ENCODE measurements at places on chromosomes 16 and 17.
A peak's percentile ranks its signal among the peaks of the same experiment; 100 is the strongest.

- DNase-seq = no peak
Measured at GRCh38 chr16:86834451-86835035, 256.2 kb downstream of the FOXL1 start.

DNA sequence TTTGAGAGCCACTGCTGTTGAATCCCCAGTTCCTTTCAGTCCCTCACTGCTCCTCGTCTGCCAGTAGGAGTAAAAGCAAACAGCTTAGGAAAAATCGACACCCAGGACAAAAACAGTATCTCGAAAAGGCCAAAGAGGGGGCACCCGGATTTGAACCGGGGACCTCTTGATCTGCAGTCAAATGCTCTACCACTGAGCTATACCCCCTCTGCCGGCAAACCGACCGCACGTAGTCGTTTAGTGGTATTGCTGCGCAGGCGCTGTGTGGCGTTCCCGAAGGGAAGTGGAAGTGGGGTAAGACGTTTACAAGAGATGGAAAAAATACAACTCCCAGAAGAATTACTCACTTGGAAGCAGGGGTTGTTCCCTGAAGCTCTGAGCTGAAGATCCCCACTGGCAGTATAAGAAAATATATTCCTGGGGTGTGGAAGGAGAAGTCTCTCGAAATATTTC is 2.2 kb upstream of the PLXDC1 start:
- peak; percentile 92 for DNase-seq

DNA sequence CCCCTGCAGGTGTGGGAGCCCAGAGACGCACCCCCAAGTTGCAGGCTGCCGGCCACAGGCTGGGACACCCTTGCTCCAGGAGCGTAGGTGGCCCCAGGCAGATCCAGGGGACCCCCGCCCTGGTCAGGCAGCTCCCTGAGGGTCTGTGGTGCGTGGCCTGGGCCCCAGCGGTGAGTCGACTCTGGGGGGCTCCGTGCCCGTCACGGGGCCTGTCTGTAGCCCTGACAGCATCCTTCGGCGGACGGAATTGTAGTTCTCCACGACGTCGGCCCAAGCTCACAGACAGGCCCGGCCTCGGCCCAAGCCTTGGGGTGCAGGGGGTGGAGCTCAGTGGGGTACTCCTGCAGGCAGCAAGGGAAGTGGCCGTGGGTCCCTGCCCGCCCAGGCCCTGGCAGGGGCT is 82.9 kb downstream of the LMF1 start:
- no peak for DNase-seq

- no peak for DNase-seq
Measured at GRCh38 chr17:307741-308507, 44.7 kb downstream of the RPH3AL start.

DNA sequence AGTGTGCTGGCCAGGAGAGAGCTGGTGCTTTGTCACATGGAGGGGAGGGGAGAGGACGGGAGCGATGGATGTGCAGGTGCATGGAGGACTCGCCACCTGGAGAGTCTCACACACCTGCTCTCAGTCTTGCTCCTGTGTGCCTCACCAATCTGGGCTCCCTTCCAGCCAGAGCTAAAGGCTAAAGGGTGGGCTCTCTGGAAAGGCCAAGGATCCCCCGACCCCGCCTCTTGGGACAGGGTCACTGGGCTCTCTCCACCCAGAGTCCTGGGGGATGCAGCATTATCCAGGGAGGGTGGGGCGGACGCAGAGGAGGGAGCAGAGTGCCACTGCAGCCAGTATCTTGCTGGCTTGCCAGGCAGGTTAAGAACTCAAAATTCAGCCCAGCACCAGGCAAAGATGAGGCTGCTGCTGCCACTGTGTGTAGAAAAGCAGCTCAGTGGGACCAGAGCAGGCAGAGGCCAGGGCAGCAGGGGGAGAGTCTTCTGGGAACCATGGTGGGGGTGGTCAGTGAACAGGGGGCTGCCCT is 5.4 kb upstream of the STAT5B start:
- DNase-seq = no peak

GRCh38 chr16:24781256-24781655 is 51.8 kb downstream of the TNRC6A start:
- DNase-seq = no peak

- DNase-seq = no peak
Measured at GRCh38 chr17:40331743-40332641, 23.0 kb downstream of the RARA start.

DNA sequence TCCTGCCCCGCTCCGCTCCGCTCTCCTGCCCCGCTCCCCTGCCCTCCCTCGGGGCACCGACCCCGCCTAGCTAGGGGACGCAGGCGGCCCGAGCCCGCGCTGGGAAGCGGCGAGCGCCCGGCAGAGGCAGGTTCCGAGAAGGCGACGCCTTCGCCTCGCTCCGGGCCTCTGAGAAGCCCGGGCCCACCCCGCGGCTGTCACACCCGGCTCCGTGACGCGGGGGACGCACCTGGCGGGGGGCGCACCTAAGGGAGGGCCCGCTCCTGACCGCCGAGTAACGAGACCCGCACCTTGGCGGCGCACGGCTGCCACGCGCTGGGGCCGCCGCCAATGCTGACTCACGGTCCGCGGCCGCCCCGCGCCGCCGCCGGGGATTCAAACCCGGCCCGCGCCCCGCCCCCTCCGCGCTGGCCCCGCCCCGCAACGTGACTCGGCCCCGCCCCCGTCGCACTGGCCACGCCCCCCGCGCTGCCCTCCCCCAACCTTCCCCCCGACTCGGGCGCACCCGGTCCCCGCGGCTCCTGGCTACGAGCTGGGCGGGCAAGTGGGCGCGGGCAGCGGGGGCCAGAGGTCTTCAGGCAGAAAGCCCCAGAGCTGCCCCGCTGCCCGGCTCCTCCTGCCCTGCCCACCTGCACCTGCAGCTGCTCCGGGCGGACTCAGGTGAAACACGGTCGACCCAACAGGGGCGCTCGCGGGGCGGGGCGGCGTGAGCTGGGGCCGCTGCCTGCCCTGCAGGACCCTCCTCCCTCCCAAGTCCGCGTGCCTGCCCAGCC is 27.8 kb downstream of the GNPTG start:
- peak; percentile 47 for DNase-seq

DNA sequence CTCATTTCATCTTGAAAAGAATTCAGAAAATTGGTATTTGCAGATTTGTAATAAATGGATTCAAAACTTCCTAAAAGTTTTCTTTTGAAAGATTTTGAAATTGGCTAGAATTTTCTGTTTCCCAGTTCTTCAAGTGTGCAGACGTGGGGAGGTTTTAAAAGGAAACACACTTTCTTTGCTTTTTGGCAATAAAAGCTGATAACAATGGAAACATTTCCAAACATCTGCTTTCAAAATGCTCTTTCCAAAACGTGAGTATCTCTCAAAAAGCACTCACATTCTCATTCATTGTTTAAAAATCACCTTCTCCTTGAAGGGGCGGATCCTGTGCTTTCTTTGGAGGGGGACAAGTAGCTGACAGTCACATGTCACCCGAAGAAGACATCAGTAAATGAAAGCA is 8.6 kb upstream of the GSG1L start:
- DNase-seq = no peak

- DNase-seq = no peak
Measured at GRCh38 chr17:72710834-72711233, 381.7 kb downstream of the SLC39A11 start.

DNA sequence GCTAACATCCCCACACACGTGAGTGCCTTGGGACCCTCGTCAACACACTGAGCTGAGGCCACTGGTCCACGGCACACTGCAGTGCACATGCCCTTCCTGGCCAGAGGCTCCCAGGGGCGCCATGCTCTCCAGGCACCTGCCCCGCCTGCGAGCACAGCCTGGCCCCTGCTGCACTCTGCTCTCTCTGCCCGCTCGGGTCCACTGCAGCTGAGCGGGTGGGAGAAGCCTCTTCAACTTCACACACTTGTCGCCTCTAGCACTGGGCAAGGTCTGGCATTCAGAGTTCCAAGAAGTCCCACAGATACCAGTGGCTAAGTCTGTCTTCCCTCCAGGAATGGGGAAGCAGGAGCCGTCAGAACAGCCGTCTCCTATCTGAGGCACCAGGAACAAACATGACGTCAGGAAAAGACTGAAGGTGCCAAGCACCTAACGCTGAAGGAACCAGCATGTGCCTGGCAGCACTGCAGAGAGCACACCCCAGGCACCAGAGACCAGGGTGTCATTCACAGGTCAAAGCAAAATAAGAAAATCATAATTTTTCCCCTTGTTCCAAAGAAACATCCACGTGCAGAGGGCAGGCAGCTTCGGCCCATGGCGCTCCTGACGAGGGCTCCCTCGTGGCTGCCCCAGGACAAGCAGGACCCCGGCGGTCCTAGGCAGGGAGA is 82.9 kb downstream of the ZNF778 start:
- no peak for DNase-seq

GRCh38 chr16:4081521-4082021 is 34.7 kb downstream of the ADCY9 start:
- no peak for DNase-seq

DNA sequence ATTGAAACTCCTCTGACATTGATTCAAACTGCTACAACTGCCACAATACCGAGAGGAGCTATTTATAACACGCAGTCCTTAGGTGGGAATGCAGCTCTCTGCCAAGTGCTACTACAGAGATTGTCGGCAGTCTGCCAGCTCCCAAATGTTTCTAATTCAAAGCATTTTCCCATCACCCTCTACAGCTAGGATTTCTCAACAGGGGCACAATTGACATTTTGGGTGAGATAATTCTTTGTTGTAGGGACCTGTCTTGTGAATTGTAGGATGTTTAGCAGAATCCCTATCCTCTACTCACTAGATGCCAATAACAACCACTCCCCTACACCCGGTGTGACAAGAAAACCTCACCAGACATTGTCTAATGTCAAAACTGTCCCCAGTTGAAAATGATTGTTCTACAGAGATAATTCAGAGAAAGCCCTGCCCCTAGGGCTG is 7.8 kb upstream of the N4BP1 start:
- DNase-seq = no peak

GRCh38 chr17:13947499-13947898 is 121.8 kb upstream of the COX10 start:
- no peak for DNase-seq

DNA sequence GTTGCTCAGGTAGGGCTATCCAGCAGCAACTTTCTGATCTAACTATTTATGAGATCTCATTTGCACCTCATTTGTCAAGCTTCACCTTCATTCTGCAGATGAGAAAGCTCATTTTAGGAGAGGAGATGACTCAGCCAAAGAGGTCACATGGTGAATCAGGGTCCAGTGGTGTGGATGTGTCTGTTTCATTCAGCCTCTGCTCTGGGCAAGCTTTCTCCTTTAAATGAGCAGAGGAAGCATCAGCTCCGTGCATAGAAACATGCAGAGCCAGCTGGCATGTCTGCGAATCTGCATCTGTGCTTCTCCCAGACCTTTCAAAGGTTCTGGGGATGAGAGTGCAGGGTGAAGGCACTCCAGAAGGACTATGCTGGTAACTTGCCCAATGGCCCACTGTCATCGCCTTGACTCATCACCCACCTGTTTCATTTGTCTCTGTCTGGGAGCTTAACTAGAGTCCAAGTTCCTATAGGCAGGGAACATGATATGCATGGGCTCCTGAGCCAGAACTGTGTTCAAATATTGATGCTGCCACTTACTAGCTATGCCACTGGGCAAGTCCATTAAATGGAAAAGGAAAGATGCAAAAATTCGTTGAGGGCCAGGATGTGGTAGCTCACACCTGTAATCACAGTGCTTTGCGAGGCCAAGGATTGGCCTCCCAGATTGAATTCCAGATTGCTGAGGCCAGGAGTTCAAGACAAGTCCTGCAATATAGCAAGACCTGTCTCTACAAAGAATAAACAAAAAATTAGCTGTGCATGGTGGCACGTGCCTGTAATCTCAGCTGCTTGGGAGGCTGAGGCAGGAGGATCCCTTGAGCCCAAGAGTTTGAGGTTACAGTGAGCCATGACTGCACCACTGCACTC is 67.1 kb upstream of the NLK start:
- no peak for DNase-seq

DNA sequence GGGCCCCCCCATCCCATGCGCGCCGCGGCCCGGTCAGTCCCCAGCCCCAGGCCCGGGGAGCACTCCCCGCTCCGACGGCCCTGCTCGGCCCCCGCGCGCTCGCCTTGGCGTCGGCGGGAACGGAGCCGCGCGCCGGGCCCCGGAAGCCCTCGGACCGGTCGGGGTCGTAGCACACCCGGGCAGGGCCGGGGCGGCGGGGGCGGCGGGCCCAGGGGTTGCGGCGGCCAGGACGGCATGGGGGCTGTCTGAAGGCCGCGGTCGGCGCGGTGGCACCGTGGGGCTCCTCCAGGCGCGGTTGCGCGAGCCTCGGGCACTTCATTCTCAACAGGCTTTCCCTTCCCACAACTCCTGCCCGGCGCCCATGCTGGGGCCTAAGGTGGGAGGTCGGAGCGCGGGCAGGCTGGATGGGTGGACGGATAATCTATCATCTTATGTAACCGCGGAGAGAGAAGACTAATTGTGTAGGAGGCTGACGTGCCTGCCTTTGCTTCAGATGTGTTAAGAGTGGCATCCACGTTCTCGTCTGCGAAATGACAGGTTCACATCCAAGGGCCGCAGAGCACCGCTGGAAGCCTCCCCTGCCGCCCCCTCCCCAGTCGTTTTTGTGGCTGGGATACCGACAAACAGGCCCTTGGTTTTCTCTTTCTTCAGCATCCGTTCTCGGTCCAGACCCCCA is 708 bp downstream of the BAIAP2 start:
- DNase-seq = no peak

- no peak for DNase-seq
Measured at GRCh38 chr17:79043931-79044320, 20.0 kb downstream of the C1QTNF1 start.

DNA sequence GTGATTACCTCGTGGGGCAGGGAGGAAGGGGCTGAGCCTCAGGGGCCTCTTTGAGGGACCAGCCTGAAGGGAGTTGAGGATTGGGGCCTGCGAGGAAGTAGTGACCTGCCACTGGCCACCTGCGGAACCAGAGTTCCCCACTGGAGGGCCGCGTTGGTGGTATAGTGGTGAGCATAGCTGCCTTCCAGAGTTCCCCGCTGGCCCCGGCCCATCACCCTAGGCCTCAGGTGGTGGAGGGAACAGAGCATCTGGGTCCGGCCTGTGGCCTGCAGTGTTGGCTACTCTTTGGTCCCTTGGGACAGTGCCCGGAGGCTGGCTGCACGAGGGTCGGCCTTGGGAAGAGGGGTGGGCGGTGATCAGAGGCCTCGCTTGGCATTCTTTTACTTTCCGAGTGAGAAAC is 20.5 kb downstream of the MGAT5B start:
- DNase-seq = no peak

DNA sequence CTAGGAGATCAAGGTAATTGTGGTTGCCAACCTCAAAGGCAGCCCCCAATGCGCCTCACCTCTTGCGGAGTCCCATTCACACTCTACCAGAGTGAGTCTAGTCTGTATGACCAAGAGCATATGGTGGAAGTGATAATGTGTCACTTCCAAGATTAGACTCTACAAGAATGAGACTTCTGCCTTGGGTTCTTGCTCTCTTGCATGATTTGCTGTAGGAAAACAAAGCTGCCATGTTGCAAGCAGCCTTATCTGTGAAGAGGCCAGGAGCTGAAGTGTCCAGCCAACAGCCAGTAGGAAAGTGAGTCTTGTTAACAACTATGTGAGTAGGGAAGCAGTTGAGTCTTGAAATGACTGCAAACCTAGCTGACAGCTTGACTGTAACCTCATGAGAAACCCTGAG is 3.4 kb downstream of the TERF2 start:
- DNase-seq = no peak

DNA sequence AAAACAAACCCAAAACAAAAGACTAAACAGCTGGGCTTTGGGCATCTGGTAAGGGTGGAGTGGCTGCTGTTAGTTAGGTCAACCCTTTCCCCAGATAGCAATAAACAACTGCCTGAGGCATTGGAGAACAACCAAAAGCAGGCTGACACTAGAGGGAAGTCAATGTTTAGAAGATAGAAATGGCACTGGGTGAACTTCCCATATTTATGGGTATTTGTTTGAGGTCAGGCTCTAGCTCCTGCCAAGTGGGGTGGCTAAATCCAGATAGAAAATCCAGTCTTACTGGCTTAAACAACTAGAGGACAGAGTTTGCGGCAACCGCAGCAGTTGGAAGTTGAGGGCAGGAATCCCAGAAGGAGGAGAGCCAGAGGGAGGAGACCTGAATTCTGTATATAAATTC is 79.4 kb downstream of the SDK2 start:
- DNase-seq = no peak

All from stimulated activated CD4-positive, alpha-beta T cell treated with anti-CD3 and anti-CD28 coated beads, Interleukin-15, amount 100 ng/mL, for 1 hour (primary cell).